ENCODE measurements at places on chromosomes 3 and 15. TPM values are rescaled to one million over a fixed set of nuclear protein-coding genes. Genes with fewer than 3 reads are reported as not detected.

The ARRDC4 gene
- 19.5 TPM for polyA plus RNA-seq

The CCR9 gene
- not detected for polyA plus RNA-seq

The CRYGS gene
- polyA plus RNA-seq: 6.5 TPM

The GATM gene
- polyA plus RNA-seq: 15.4 TPM

The LSMEM2 gene
- polyA plus RNA-seq: 0.15 TPM

The EID1 gene
- polyA plus RNA-seq: 264 TPM

The MESP2 gene
- polyA plus RNA-seq: 0.14 TPM

The CALML4 gene
- polyA plus RNA-seq: 13.3 TPM

The PLA1A gene
- 1.4 TPM for polyA plus RNA-seq

The PAK6 gene
- polyA plus RNA-seq: 5.3 TPM

The DNAJC19 gene
- 66.4 TPM for polyA plus RNA-seq

The ALAS1 gene
- 45.1 TPM for polyA plus RNA-seq

The TNFAIP8L3 gene
- 4.6 TPM for polyA plus RNA-seq

The ADAMTSL3 gene
- polyA plus RNA-seq: 17.1 TPM
